A172 (cell line): ENCODE measurements at places on chromosomes 1 and 21. TPM values are rescaled to one million over a fixed set of nuclear protein-coding genes. Genes with fewer than 3 reads are reported as not detected.
A peak's percentile ranks its signal among the peaks of the same experiment; 100 is the strongest.

The RNU1-1 gene
- under 0.01 and 255 TPM in 2 replicates for total RNA-seq

The HHIPL2 gene
- total RNA-seq = 5.8 and 10.4 TPM in 2 replicates

The TSPAN2 gene
- total RNA-seq = 2.0 and 3.2 TPM in 2 replicates

The ADAM15 gene
- total RNA-seq = 144 and 154 TPM in 2 replicates

The CGN gene
- 0.93 and 3.2 TPM in 2 replicates for total RNA-seq

The RUNX1 gene
- total RNA-seq = 38.2 and 48.1 TPM in 2 replicates

The ANKRD34A gene
- total RNA-seq = 2.4 and 2.5 TPM in 2 replicates

The OLIG2 gene
- total RNA-seq = 1.4 and 3.9 TPM in 2 replicates

The KCNJ9 gene
- not detected in 2 replicates for total RNA-seq

The AMY1C gene
- not detected in 2 replicates for total RNA-seq

The NT5C1A gene
- not detected in 2 replicates for total RNA-seq

The DIO1 gene
- total RNA-seq = not detected in 2 replicates

The PDZK1IP1 gene
- 0.79 and 6.0 TPM in 2 replicates for total RNA-seq

The IGSF5 gene
- total RNA-seq = 0.57 and 1.1 TPM in 2 replicates

The SYT11 gene
- total RNA-seq = 63.9 and 64.5 TPM in 2 replicates

The BRDT gene
- total RNA-seq = not detected in 2 replicates

DNA sequence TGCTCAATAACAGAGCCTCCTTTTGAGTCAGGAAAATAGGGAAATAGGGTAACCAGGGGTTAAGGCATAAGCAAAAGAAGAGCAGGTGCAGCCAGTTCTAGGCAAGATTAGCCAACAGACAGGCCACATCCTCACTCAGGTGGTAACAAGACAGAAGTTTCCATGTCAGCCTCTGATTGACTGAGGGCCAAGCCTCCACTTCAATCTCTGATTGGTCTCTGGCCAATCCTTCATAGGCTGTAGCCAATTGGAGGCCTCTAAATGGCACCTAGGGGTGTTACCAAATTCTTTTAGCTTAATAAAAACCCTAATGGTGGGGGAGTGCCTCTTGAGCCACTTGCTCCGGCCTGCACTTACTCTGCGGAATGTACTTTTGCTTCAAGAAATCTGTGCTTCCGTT, 37.2 kb downstream of the LACTBL1 start:
- DNase-seq = no peak

- no peak for DNase-seq
Observed at GRCh38 chr1:78640462-78640861, 9.2 kb upstream of the IFI44 start.

GRCh38 chr1:225449261-225449660, 21.4 kb upstream of the LBR start:
- peak; percentile 97 for DNase-seq

- DNase-seq = no peak
Observed at GRCh38 chr1:235749755-235750300, 100.2 kb upstream of the GNG4 start.

GRCh38 chr21:44853601-44854390, 19.7 kb downstream of the PTTG1IP start:
- no peak for DNase-seq

- no peak for DNase-seq
Observed at GRCh38 chr1:25748531-25749205, 51.3 kb upstream of the SELENON start.

DNA sequence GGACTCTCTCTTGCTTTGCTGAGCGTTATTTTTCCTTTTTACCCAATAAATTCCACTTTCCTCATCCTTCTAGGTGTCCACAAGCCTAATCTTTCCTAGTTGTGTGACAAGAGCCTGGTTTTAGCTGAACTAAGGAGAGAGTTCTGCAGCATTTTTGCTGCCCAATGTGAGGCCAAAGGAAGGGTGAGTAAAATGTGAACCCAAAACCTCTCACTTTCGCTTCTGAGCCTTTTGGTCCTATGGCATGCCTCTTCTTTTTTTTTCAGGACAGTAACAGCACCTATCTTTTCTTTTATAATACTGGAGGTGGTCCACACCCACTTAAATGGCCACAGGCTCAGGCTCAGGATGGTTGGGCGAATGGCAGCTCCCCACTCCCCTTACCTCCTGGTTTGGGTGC, 111.1 kb downstream of the COP1 start:
- DNase-seq = no peak

DNA sequence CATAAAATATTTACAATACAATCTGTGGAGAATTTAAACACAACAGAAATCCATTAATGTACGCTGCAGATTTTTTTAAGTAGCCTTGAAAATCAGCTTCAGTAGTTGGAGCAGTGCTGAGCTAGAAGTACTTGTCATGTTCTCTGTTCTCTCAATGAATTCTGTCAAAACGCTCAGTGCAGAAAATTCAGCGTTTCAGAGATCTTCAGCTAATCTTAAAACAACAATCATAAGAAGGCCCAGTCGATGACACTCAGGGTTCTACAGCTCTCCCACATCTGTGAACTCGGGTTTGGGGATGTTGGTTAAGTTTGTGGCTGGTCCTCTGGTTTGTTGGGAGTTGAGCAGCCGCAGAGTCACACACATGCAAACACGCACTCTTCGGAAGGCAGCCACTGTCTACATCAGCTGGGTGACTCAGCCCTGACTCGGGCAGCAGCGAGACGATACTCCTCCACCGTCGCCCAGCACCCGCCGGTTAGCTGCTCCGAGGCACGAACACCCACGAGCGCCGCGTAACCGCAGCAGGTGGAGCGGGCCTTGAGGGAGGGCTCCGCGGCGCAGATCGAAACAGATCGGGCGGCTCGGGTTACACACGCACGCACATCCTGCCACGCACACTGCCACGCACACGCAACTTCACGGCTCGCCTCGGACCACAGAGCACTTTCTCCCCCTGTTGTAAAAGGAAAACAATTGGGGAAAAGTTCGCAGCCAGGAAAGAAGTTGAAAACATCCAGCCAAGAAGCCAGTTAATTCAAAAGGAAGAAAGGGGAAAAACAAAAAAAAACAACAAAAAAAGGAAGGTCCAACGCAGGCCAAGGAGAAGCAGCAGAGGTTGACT, 161.2 kb downstream of the RUNX1 start:
- DNase-seq = peak; percentile 85

DNA sequence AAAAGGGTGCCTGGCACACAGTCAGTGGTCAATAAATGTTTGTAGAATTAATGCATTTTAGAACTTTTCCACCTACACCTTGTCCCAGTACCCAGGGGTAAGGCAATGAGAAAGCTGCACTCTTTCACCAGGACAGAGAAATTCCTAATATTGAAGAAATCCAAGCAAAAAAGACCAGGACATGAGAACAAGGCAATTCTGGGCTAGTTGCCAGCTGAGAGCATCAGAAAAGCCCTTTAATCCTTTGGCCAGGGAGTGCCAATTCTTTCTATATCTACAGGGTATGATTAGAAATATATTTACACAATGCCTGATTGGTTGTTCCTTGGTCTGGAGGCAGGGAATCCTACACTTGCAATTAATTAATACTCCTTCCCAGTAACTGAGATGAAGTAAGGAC, 492.4 kb upstream of the NFIA start:
- DNase-seq = no peak

DNA sequence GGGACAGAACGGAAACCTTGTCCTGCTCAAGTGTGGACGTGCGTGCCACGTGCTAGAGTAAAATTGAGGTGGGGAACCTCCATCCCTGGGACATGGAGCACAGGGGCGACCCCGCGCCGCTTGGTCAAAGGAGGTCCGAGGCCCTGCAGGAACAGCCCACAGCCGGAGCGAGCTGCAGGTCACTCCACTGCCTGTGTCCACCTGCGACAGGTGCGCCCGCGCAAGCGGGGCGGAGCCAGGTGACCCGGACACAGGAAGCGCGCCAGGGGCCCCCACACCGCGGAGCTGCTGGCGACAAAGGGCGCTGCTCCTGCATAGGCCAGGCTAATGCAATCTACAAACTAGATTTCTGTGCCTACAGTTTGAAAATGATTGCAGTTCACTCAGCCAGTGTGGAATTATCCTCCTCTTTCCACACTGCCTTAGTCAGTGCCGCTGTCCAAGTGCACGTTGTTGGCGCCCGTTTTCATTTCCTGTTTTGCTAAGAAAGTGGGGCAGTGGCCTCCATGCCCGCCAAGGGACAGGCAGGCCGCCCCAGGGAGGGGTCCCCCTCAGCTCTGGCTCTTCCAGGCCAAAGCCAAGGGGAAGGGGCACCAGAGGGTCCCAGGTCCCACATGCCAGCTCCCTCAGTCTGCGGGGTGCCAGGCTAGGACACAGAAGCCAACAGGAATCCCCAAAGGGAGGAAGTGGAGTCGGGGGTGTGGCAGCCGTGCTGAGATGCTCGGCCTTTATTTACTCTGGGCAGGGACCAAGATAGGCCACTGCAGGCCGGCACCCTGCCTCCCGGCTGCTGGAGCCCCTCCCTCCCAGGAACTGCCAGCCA, 4.3 kb upstream of the NADK start:
- DNase-seq = peak; percentile 33

GRCh38 chr1:201496296-201496690, 10.6 kb downstream of the CSRP1 start:
- no peak for DNase-seq

DNA sequence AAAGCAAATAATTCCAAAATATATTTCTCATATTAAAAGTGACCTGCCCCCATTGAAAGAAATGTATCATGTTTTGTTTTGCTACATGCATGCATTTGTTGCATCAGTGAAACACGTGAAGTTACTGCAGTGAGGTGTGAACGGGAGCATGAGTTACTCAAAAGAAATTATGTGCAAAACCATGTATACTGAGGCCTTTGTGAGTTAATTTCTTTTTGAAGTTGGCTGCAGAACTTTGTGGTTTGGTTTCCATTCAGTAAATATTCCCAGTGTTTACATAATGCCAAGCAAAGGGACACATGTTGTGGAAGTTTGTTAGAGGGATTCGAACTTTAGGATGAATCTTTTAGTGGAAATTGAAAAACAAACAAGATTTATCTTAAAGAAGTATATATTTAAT, 619.4 kb upstream of the ADAMTS5 start:
- DNase-seq = no peak

DNA sequence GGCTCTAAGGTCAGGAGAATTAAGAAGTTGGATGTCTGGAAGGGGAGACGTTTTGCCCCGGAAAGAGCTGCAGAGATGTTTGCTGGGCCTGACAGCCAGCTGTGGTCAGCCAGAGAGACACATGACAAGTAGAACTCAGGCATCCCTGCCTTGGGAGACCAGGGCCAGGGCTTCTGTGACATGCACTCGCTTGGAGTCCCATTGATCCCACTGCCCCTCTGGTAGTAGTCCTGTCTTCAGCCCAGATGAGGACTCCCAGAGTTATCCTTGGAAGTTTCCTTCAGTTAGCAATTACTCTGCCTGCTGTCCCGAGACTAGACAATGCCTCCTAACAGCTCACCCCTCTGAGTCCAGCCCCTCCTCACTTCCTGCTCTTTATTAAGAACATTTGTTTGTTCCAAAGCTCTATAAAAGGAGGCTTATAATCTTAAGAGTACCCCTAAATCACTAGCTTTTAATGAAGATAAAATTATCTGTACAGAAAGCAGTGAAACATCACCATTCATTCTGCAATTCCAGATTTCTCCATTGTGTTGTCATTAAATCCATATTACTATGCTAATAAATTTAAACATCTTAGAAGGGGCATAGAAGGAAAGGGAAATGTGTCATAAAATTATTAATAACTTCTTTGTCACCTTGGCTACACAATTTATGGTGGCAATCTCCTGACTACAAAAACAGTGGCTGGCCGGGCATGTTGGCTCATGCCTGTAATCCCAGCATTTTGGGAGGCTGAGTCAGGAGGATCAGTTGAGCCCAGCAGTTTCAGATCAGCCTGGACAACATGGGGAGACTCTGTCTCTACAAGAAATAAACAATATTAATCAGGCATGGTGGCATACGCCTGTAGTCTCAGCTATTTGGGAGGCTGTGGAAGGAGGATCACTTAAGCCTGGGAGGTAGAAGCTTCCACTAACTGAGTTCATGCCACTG, 94.2 kb downstream of the KCNK1 start:
- DNase-seq = no peak

DNA sequence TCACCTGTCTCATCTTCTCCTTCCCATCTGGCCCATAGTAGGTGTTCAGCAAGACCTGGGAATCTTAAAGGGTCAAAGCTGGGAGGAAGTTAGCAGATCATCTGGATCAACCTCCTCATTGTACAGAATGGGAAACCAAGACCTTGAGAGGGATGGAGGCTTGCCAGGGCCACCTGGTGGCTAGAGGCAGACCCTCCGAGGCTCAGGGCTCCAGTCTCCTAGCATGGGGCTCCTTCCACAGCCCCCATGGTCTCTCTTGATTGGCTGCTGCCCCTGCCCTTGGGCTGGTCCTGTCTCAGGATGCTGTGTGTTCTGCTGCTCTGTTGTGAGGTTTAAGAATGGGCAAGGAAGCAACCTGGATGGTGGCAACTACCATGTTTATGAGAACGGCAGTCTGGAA, 68.7 kb upstream of the CNTN2 start:
- no peak for DNase-seq

DNA sequence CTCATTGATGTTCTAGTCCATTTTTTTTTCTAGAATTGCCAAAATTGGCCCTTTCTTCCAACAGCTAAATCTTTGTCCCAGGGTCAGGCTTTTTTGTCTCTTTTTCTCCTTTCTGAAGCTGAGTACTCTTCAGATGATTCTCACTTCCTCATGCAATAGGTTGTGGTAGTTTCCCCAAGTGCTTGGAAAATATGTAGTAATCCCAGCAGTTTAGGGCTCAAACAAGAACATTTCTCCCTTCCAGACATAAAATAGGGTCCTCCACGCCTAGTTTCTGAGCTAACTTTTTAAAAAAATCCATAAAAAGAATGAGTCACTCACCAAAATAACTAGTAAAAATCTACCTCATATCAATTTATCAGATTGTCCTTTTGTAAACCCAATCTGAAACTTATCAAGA, 10.0 kb upstream of the MCOLN3 start:
- no peak for DNase-seq

- DNase-seq = no peak
Observed at GRCh38 chr1:192884241-192884640, 75.4 kb downstream of the RGS2 start.

DNA sequence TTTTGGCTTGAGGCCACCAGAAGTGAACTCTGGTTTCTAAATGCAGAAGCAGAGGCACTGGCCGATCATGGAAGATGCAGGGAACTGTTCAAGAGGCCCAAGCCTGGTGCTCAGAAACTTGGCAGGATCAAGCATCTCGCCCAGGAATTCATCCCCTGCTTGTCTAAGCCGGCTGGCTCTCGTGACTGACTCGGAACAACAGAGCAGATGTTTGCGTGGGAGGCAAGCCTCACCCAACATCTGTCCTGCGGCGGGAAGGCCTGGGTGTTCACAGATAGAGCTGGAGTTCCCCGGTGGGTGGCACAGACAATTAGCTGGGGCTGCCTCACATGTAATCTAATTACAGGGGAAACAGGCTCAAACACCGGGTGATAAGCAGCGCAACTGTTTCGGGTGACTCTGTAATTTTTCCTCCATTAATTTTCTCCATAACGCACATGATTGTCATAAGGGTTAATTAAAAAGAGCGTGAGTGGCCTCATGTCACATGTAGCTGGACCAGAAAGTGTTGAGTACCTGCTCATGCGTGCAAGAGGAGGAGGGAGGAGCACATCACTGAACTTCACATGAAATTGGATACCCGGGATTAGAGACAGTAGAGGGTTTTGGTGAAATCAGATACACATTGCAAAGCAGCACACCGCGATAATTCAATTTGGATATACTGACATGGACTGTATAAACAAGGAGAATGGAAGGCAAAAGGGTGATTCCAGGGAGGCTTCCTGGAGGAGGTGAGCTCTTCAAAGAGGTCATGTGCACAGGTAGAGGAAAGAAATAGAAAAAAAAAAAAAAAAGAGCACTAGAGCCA, 180.0 kb downstream of the ETS2 start:
- peak; percentile 75 for DNase-seq
